ENCODE measurements at places on chromosomes 2 and 18.

- DNase-seq, result no peak
Measured at GRCh38 chr18:22344908-22345670, 72.6 kb downstream of the CTAGE1 start.

DNA sequence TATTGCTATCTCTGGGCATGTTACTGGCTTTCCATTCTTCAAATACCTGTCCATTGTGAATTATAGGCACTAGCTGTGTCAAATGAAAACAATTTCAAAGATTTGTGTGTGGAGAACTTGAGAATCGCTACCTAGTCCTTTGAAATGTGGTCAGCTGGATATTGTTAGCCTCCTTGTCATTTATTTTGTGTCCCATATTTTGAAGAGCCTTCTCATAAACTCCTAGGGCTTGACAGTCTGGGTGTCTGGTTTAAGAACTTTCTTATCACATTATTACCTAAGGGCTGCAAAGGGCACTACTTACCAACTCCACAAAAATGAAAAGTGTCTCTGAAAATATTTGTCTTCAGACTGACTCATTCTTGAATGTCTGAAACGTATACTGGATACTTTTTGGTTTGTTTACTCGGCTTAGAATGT is 50.2 kb downstream of the COL4A3 start:
- no peak for DNase-seq

GRCh38 chr2:74188018-74188601 is 9.4 kb upstream of the MOB1A start:
- DNase-seq, result no peak

GRCh38 chr2:222483513-222484039 is 59.2 kb downstream of the SGPP2 start:
- no peak for DNase-seq

DNA sequence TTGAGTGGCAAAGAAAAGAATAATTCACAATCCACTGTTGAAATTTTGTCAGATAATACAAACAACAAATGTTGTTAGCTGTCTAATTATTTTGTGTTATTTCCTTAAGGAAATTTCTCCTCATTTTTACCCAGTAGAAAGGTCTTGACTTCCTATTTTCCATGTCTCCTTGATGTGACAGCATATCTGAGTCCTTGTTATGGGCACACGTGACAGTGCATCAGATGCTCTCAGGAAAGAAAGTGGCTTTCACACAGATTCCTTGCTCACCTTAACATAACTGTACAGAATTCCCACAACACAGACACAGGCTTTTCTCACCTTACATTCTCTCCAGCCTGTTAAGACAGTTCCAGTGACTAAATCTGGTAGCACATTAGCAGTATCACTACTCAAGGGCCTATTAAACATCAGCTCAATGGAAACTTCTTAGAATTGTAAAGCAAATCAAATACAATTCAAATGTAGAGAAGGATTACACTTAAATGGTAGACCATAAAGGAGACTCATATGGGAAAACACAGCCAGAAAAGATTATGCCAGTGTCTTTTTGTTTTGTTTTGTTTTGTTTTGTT is 30.2 kb upstream of the GPR55 start:
- no peak for DNase-seq

DNA sequence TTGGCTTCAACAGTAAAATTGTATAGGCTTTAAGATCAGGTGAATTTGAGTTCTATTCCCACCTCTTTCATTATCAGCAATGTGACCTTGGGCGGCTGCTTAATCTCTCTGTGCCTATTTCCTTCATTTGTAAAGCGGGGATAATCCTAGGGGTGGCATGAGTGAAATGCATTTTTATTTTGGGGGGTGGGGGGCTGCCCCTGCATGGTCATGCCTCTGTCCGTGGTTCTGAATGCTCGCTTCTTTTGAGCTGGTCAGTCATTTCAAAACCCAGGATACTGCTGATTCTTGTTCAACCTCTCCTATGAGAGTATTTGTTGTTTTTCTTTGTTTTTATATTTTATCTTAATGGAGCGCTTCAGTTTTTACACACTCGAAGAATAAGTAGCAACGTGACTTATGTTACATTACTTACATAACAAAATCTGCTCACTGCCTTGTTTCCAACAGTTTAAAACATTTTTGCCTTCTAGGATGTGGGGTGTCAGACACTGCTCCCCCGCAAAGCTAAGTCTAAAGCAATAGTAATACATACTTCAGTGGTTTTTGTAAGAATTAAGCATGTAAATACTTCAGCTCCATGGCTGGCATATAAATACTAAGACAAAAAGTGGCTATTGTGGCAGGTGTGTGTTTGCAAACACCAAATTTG is 152.6 kb upstream of the PELI1 start:
- no peak for DNase-seq

DNA sequence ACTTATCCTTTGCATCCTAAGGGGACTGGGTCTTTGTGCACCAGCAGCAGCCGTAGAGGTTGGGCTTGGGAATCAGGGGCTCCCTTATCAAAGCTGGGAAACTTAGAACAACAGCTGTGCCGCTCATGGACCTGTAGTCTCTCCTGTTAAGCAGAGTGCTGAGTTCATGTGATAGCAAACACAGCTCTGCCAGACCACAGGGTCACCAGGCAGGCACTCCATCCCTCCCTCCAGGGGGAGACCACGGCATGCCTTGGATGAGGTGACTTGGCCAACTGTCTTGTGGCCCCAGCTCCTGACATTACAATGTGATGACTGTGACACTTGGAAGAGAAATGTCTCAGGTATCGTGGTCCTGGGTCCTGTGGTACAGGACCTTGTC is 60.0 kb downstream of the DGKD start:
- no peak for DNase-seq

DNA sequence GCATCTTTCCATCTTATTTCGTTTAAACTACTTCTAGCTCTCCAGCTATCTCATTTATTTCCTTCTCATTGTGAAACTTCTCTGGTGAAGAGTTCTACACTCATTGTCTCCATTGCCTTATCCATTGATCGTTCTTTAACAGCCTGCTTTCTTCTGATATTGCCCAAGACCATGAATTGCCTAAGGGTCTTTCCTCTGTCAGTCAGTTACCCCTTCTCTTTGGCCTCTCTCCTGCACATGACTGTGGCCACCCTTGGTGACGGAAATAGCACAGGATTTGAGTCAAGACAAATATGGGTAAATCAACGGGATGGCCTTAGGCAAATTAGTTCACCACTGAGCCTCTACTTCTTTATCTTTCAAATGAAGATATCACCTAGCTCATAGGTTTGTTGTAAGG is 26.6 kb downstream of the NHEJ1 start:
- no peak for DNase-seq

- DNase-seq, result no peak
Measured at GRCh38 chr18:5997361-5997760, 102.0 kb upstream of the TMEM200C start.

DNA sequence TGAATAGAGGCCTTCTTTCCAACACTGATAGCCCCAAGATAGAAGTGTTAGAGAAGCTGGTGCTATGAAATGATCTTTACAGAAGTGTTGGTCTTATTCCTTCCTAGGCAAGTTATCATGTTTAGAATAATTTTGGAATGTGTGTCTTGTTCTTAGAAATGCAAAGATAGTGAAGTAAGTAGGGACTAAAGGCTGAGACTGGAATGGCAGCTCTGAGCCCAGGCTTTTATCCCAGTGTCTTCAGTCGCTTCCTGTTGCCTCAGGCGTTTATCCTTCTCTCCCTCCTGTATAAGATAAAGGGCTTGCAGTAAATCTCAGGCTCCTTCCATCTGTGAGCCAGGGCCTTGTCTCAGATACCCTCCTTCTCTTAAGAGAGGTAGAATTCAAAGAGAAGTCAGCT is 218.1 kb downstream of the TPGS2 start:
- no peak for DNase-seq

- DNase-seq, result peak; percentile 49
Measured at GRCh38 chr18:79962835-79963657, 1.4 kb upstream of the HSBP1L1 start.

- no peak for DNase-seq
Measured at GRCh38 chr2:224378701-224379097, 23.2 kb downstream of the FAM124B start.

DNA sequence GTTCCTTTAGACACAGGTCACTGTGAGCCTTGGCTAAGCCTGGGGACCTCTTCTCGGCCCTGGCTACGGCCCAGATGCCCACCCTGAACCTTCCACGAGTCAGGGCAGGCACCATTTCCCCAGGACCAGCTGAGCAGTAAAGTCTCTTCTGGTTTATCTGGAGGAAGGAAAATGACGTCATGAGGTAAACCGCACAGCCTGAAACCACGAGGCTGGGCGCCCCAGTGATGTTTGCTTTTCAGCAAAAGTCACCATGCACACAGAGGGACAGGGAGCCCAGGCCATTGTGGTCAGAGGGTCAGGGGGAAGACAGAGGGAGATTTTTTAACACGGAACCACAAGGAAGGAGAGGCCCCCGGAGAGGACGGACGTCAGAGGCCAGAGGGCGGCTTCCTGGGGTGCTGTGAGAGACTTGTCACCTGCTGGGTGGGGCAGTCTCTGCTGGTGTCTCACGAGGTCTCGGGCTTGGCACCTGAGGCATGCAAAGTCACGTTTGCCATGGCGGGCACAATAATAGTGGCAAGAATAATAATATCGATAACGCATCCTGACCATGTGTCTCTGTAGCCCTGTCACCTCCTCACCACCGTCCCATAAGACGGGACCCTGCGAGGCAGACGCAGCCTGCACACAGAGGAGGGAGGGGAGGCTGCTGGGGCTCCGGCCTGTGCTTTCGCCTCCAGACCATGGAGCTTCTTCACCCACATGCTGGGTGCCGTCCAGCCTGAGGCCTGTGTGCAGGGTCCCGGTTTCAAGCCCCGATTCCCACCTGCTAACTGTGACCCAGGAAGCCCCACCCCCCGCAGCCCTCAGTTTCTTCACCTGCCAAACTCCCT is 33.2 kb upstream of the FOSL2 start:
- DNase-seq, result peak; percentile 89

GRCh38 chr2:171226461-171226860 is 65.8 kb upstream of the TLK1 start:
- DNase-seq, result no peak

DNA sequence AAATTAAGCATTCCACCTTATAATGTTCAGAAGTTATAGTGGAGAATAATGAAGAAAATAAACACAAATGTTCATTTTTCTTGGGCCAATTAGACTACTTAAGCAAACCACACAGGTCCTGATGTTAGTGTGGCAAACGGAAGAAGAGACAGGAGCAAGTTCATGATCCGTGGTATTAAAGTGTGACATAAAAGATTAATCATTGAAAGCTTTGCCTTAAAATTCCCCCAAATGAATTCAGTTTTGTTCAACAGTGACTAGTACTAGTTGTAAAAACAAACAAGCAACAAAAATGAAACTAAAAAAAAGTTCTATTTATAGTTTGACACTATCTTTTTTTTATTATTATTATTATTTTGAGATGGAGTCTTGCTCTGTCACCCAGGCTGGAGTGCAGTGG is 73.7 kb downstream of the RFTN2 start:
- no peak for DNase-seq

- no peak for DNase-seq
Measured at GRCh38 chr2:111691164-111691875, 192.7 kb downstream of the ANAPC1 start.

DNA sequence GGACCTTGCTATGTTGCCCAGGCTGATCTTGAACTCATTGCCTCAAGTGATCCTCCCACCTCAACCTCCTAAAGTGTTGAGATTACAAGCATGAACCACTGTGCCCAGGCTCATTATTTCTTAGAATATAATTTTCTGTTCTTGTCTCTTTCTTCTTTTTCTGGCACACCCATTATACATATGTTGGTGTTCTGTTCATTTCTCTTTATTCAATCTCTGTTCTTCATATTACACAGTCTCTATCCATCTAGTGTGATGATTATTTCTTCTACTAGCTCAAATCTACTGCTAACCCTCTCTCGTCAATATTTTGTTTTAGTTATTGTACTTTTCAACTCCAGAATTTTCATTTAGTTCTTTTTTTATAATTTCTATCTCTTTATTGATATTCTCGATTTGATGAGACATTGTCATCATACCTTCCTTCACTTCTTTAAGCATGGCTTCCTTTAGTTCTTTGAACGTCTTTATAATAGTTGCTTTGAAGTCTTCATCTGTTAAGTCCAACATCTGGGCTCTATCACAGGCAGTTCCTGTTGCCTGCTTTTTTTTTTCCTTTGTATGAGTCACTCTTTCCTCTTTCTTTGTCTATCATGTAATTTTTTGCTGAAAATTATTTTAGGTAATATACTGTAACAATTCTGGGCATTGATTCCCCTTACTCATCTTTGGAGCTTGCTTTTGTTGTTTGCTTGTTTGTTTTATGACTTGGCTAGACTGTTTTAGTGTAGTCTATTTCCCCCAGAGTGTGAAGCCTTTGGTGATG is 196.4 kb upstream of the NABP1 start:
- DNase-seq, result no peak

DNA sequence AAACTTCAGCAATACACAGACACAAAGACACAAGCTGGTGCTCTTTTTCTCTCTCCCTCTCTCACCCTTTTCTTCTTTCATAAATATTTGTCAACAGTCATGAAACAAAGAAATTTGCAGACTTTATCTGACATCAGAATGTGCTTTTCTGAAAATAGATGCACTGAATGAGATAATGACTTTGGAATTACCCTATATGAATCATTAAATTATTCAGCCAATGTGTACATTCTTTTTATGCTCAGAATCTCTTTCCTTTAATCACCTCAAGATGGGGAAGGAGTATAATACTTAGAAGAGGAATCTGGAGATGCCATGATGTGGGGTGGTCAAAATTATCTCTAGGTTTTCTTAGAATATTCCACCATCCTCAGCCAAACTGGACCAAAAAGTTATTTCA is 289.9 kb downstream of the LRRTM1 start:
- DNase-seq, result no peak

DNA sequence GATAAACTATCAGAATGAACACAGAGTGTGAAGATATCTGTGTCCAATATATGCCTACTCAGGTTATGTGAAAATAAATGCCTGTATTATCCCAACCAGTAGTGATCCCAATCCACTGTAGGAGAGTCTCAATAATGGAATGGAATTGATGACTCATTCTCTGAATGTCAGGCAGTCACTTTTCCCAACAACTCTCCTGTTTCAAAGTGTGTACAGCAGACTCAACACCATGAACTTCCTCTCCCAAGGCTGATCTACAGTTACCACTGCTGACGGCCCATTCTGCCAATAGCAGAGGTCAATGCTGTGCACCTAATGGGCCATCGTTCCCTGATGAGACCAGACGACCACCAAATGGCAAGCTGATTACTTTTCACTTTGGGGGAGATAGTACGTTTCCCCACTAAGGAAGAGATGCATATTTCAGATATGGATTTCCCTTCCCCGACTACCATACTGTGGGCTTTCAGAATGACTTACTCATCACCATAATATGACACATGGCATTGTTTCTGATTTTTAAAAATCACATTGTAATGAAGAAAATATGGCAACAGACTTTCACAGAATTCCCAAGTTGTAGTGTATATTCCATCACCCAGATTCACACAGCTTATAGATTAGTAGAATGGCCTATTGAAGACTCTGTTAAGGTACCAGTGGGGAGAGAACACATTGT is 601.7 kb upstream of the VRK2 start:
- DNase-seq, result no peak

Data from CD4-positive, alpha-beta T cell treated with Interferon gamma for 1 hour (primary cell).